ENCODE measurements at places on chromosomes 12 and 14. TPM values are rescaled to one million over a fixed set of nuclear protein-coding genes. Genes with fewer than 3 reads are reported as not detected.

The ACVRL1 gene
- total RNA-seq = 0.07 TPM

The PLEKHD1 gene
- not detected for total RNA-seq

The PPFIBP1 gene
- total RNA-seq = 10.7 TPM

The DCN gene
- total RNA-seq = not detected

The NXPH4 gene
- 0.22 TPM for total RNA-seq
